ENCODE measurements at places on chromosomes 6 and 20.

- DNase-seq: no peak
Measured at GRCh38 chr20:52619101-52619500, 353.1 kb upstream of the TSHZ2 start.

GRCh38 chr6:116278854-116279231 lies 887 bp downstream of the TSPYL1 start:
- no peak for DNase-seq

- peak; percentile 80 for DNase-seq
Measured at GRCh38 chr6:167706313-167707109, 120.2 kb upstream of the AFDN start.

DNA sequence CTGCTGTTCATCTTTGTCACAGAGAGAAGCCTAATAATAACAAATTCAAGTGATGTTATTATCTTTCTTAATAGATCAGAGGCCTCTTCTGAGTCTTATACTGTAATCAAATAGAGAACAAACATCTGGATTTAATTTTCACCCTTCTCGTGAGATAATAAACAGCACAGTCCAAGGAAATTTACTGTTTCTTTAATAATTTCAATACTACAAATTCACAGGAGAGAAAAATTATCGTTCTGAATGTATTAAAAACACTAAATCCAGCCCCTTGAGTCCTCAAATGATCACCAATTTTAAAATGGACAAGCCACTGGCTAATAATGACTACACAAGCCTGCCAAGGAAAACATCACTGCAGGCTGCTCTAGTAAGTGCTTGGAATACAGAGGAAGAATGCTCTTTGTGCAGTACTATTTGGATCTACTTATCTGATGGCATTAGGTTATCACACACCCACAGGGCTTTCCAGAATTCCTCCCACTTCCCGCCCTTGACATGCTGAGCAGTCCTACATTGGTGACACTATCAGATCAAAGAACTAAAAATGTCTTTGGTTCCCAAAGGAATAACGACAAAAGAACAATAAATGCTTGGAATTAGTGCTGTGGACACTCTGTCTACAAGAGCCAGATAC lies 38.1 kb downstream of the SYNE1 start:
- no peak for DNase-seq

- peak; percentile 67 for DNase-seq
Measured at GRCh38 chr6:5135788-5136376, 50.7 kb downstream of the PPP1R3G start.

DNA sequence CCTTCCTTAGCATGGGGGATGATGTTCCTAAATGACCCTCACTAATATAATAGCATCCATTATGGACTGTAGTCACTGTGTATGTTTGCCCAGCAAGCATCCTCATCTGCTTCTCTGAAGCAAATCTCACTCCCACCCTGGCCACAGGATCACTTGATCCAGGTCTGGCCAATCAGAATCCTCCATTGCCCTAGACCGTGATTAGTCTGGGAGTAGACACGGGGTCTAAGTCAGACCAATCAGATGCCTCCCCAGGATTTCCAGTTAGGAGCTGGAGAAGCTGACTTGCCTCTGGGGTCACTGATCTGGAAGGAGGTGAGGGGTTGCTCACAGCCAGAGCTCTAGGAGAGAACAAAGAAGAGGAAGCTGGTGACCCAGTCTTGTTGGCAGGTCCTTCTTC lies 153.9 kb downstream of the DHX35 start:
- no peak for DNase-seq

DNA sequence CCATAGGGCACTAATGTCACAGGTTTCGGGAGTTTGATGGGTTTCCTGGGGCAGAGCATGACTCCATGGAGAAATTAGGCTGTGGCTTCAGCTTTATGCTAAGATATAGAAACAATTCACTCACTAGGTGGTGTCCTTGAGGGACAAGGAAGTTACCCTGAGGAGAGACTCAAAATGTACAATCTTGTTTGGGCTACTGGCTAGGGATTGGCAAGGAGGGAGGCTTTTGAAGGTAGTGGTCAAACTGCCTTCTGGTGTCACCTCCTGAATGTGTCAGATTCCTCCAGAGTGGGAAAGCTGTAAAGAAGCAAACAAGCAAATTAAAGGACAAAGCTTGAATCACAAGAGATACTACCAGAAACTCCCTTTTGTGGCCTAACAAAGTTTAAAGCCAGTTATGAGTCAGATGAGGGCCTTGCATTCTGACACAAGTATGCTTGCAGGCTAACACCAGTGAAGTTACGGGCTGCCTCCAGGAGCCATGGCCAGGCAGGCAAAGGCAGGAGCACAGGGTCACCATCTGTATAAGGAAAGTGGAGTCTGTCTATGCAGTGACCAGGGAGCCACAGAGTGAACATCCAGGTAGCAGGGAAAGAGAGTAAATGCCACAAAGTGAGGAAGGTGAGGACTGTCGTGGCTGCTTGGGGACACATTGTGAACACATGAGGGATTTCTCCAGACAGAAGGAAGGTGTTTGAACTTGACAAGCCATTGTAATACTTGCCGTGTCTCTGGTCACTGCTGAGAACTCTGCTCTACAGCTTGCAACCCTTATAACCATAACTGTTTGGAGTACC lies 107.7 kb upstream of the DTNBP1 start:
- DNase-seq: peak; percentile 54

DNA sequence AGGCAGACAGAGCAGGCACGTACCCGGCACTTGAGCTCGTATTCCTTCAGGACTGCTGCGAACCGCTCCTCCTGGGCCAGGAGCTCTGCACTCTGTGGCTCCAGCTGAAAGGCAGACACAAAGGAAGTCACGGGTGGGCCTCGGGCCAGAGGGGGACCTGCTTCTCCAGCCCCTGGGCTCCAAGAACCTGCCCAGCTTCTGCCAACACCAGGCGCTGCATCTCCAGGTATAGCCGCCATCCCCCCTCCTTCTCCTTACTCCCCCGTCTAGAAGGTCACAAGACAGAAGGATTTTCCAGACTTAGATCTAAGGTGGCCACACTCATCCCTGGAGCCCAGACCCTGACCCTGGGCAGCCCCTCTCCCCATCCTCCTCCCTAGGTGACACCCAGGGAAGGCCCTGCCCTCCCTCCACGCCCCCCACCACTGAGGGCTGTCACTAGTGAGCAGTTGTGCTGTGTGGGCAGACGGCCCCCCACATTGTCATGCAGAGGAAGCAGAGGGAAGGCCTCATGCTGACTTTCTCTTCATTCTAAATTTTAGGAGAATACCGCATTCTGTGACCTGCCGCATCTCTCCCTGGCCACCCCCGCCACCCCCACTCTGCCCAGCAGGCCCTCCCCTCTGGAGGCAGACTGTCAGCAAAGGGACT lies 81.9 kb downstream of the GINS1 start:
- no peak for DNase-seq

DNA sequence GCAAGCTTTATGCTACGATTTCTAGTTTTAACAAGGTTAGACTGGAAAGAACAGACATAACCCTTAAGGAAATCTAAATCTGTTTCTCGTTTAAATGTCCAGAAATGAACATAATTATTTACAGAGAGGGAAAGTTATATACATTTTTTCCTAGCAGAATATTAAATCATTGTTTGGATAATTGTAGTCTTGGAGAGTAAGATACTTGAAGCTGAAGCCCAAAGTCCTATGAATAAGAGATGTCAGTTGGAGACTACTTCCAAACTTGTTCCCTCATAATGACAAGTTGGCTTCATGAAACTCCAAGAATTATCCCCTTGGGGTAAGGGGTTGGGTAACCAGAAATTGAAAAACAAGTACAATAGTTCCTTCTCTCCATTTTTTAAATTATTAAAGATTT lies 911.1 kb upstream of the MAN1A1 start:
- DNase-seq: no peak

- DNase-seq: no peak
Measured at GRCh38 chr20:12014276-12014675, 96.6 kb downstream of the BTBD3 start.

GRCh38 chr20:5349448-5349847 lies 32.7 kb upstream of the PROKR2 start:
- no peak for DNase-seq

- no peak for DNase-seq
Measured at GRCh38 chr6:124033501-124033900, 229.8 kb downstream of the NKAIN2 start.

DNA sequence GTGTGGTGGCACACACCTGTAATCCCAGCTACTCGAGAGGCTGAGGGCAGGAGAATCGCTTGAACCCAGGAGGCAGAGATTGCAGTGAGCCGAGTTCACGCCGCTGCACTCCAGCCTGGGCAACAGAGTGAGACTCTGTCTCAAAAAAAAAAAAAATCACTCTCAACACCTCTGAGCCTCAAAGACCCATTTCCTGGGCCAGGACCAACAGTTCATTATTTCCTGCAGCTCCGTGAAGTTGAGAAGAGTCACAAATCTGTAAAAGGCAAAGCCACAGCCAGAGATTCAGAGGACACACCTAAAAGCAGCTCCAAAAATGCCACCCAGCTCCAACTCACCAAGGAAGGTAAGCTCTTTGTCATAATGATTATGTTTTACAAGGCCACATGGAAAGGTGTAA lies 15.2 kb upstream of the NOP56 start:
- no peak for DNase-seq

DNA sequence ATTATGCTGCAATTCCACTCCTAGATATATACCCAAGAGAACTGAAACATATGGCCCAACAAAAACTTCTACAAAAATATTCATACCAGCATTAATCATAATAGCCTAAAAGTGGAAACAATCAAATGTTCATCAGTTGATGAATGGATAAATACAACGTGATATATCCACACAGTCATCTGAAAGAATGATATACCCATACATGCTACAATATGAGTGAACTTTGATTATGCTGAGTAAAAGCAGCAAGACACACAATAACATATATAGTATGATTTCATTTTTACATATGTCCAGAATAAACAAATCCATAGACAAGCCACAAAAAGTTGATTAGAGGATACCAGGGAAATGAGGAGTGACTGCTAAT lies 30.7 kb downstream of the CDK19 start:
- no peak for DNase-seq

- DNase-seq: no peak
Measured at GRCh38 chr20:45395114-45395415, 13.0 kb upstream of the DBNDD2 start.

GRCh38 chr6:90436403-90436802 lies 139.8 kb upstream of the BACH2 start:
- no peak for DNase-seq

GRCh38 chr6:134287859-134288537 lies 29.9 kb downstream of the SGK1 start:
- DNase-seq: peak; percentile 85

- DNase-seq: no peak
Measured at GRCh38 chr20:18005990-18006364, 37.2 kb downstream of the MGME1 start.

GRCh38 chr20:33209789-33210188 lies 7.4 kb upstream of the BPIFA3 start:
- peak; percentile 66 for DNase-seq

DNA sequence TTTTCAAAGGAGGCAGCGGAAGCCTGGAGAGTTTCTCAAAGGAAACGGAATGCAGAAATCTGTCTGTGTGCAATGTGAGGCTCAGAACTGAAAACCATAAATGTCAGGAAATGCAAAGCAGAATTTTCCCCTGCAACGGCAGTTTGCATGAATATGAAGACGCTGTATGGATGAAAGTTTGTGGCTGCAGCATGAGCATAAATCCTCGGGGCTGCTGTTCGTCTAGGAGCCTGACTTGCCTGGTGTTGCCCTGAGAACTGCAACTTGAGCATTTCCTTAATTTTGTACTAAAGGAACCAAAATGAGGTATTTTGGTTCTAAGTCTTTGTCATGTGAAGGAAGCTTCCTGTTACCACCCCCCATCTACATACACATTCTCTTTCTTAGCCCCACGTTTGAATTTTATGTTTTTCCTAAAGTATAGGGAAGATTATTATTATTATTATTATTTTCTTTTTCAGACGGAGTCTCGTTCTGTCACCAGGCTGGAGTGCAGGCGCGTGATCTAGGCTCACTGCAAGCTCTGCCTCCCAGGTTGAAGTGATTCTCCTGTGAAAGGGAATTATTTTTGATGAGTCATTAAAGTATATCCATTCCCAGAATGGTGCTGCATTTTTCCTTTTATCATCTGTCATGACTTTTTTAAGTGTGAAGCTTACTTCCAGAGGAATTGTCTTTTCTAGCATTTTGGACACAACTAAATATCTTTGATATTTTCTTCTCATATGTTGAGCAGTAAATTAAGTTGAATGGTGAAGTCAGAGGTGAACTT lies 33.1 kb downstream of the MTHFD1L start:
- no peak for DNase-seq

- DNase-seq: no peak
Measured at GRCh38 chr20:41717483-41717882, 99.3 kb upstream of the CHD6 start.

- no peak for DNase-seq
Measured at GRCh38 chr6:150756173-150756572, 109.3 kb upstream of the MTHFD1L start.

- no peak for DNase-seq
Measured at GRCh38 chr20:60584221-60584620, 626.0 kb downstream of the CDH26 start.

GRCh38 chr20:13930281-13930680 lies 60.1 kb downstream of the SEL1L2 start:
- DNase-seq: peak; percentile 30

DNA sequence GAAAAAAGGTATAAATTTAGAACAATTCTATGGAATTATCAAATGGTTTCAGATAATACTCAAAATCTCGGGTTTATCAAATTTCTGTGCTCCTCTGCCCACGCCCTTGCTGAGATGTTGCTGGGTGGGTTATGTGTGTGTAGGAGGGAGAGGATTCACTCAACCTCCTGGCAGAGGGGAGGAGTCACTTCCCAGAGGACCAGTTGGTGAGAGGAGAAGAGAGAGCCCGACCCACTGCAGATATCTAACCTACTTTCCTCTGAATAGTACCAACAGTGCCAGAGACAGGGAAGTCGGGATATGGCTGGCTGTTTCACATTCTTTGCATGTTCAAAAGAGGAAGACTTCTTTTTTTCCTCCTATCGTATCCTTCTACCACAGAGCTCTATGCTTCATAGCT lies 187.1 kb upstream of the MAN1A1 start:
- no peak for DNase-seq

DNA sequence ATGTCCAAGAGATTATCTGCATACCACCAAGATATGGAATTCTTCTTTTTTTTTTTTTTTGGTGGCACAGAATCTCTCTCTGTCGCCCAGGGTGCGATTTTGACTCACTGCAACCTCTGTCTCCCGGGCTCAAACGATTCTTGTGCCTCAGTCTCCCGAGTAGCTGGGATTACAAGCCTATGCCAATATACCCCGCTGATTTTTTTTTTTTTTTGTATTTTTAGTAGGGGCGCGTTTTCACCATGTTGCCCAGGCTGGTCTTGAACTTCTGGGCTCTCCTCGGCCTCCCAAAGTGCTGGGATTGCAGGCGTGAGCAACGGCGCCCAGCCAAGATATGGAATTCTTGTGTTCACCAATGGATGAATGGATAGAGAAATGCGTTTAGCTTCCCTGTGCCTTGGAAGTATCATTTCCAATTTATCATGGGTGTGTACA lies 31.0 kb downstream of the POM121L2 start:
- no peak for DNase-seq

DNA sequence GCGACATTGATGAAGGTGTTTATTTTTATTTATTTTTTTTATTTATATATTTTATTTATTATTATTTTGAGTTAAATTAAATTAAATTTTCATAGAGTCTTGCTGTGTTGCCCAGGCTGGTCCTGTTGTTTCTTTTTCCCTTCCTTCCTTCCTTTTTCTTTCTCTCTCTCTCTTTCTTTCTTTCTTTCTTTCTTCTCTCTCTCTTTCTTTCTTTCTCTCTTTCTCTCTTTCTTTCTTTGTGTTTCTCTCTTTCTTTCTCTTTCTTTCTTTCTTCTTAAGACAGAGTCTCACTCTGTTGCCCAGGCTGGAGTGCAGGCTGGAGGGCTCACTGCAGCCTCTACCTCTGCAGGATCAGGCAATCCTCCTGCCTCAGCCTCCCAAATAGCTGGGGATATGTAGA lies 84.7 kb upstream of the AKAP12 start:
- no peak for DNase-seq
